Upper lobe of right lung (tissue), 1 donor: ENCODE measurements at places on chromosomes 12 and 14. TPM values are rescaled to one million over a fixed set of nuclear protein-coding genes. Genes with fewer than 3 reads are reported as not detected.

The BMP4 gene
- 12.3 TPM for total RNA-seq

The MYH6 gene
- total RNA-seq = 3.4 TPM

- no peak for DNase-seq
Measured at GRCh38 chr14:90300611-90301047, 31.1 kb downstream of the NRDE2 start.

DNA sequence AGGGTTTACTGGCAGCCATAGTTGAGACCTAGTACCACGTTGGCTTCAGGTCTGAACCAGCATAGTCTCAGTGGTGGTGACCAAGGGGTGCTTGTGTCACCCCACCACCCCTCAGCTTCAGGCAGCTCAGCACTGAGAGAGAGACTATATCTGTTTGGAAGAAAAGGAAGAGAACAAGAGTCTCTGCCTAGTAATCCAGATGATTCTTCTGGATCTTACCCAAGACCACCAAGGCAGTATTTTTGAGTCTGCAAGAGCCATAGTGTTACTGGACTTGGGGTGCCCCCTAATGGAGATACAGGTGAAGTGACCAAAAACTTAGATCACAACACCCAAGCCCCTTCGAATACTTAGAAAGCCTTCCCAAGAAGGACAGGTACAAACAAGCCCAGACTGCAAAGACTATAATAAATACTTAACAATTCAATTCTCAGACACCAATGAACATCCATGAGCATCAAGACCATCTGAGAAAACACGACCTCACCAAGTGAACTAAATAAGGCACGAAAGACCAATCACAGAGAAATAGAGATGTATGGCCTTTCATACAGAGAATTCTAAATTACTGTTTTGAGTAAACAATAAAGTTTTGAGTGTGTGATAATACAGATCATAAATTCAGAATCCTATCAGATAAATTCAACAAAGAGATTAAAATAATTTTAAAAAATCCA is 107.0 kb downstream of the HELB start:
- DNase-seq = no peak

- no peak for DNase-seq
Measured at GRCh38 chr14:71300566-71301330, 393.5 kb downstream of the PCNX1 start.

- no peak for DNase-seq
Measured at GRCh38 chr12:99154983-99155336, 492.6 kb upstream of the GARIN6 start.
